ENCODE measurements at places on chromosomes 16 and 17. TPM values are rescaled to one million over a fixed set of nuclear protein-coding genes. Genes with fewer than 3 reads are reported as not detected.

GRCh38 chr17:41530062-41531048 lies 2.2 kb upstream of the KRT19 start:
- no peaks in the 10 kb centered on the region for H3K27me3 ChIP-seq
- no peak for DNase-seq
- H3K36me3 ChIP-seq = no peaks in the 10 kb centered on the region
- no peak overlapping the region for H3K4me3 ChIP-seq

- H3K4me3 ChIP-seq = no peak overlapping the region
- no peak for DNase-seq
- H3K27me3 ChIP-seq = no peaks in the 10 kb centered on the region
Measured at GRCh38 chr17:75767881-75768280, 2.9 kb upstream of the GALK1 start.

DNA sequence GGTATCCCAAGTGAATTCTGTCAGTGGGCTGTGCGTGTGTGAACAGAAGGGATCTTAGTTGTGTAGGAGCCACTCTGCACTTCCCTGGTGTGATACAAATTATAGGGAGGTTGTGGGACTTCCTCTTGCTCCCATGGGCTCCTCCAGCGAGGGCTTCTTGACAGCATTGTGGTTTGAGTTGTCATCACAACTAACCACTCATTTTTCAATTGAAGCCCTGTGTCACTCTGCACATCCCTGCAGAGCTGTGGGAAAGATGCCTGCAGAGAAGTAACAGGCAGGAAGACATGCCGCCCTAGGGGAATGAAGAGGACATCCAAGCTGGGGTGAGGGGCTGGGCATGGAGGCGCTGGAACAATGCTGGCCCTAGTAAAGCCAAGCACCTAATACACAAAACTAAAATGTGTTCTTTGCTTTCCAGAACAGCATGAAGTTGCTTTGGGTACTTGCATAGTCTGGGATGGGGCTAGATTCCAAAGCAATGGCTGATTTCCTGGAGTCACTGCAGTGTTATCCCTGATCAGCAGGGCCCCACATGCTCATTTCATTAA lies 692.5 kb downstream of the TOX3 start:
- no peaks in the 10 kb centered on the region for H3K4me1 ChIP-seq
- DNase-seq = no peak
- H3K4me3 ChIP-seq = no peak overlapping the region
- no peak overlapping the region for H3K27ac ChIP-seq

VTN gene
- total RNA-seq = 4.2 TPM

DNA sequence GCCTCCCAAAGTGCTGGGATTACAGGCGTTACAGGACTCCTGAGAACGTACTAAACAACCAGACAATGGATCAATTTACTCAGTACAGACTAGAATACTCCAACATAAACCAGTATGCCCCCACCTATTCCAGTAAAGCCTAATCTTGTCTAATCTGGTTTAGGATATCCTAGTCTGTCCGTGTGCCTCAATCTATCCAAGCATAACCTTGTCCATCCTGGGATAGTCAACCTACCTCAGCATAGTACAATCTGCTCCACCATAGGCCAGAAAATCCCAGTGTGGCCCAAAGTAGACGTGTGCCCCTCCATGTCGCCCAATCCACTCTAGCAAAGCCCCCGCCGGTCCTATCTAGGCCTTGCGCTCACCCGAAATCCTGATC lies 625 bp downstream of the DVL2 start:
- no peak for DNase-seq
- peaks cover 54% of the 10 kb centered on the region for H3K4me1 ChIP-seq
- no peaks in the 10 kb centered on the region for H3K36me3 ChIP-seq
- H3K27me3 ChIP-seq = no peaks in the 10 kb centered on the region

TLCD1 gene
- total RNA-seq = 3.1 TPM

C1QL1 gene
- total RNA-seq = 2.3 TPM

- H3K4me3 ChIP-seq = no peak overlapping the region
- no peak for DNase-seq
- no peak overlapping the region for H3K27ac ChIP-seq
- no peaks in the 10 kb centered on the region for H3K27me3 ChIP-seq
- H3K4me1 ChIP-seq = no peaks in the 10 kb centered on the region
Measured at GRCh38 chr17:77771998-77772397, 186.5 kb upstream of the TNRC6C start.

GRCh38 chr16:30954993-30955392 lies 2.6 kb upstream of the SETD1A start:
- no peak overlapping the region for H3K4me3 ChIP-seq
- peaks cover 3% of the 10 kb centered on the region for H3K36me3 ChIP-seq
- peaks cover 55% of the 10 kb centered on the region for H3K4me1 ChIP-seq
- no peak for DNase-seq
- no peaks in the 10 kb centered on the region for H3K27me3 ChIP-seq
- no peak overlapping the region for H3K27ac ChIP-seq

- DNase-seq = no peak
- no peak overlapping the region for H3K4me3 ChIP-seq
- H3K27me3 ChIP-seq = no peaks in the 10 kb centered on the region
- no peak overlapping the region for H3K27ac ChIP-seq
Measured at GRCh38 chr17:38653230-38653629, 21.5 kb downstream of the EPOP start.

GRCh38 chr17:4800462-4801196 lies 1.5 kb downstream of the C17orf114 start:
- H3K27ac ChIP-seq = no peak overlapping the region
- DNase-seq = no peak

- H3K4me1 ChIP-seq = no peaks in the 10 kb centered on the region
- no peak for DNase-seq
- no peaks in the 10 kb centered on the region for H3K36me3 ChIP-seq
- no peaks in the 10 kb centered on the region for H3K27me3 ChIP-seq
Measured at GRCh38 chr17:63140255-63140654, 174.2 kb downstream of the TANC2 start.

DNA sequence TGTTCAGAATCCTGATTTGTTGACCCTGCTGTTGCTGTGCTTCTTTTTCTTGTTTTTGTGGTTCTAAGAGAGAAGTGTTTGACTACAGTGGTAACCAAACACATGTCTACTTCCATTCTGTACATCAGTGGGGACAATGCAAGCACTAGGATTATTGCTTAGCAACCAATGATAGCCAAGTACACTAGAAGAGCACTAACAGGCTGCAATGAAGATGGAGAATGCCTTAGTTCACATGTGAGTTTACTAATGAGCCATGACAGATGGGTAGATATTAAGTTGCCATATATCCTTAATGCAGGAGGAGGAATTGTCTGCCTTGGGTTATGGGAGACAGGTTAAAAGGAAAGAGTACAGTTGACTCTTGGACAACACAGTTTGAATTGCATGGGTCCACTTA lies 8.3 kb downstream of the EFCAB5 start:
- no peak overlapping the region for H3K4me3 ChIP-seq
- no peaks in the 10 kb centered on the region for H3K27me3 ChIP-seq
- no peak for DNase-seq

GRCh38 chr17:59155439-59156177 lies at the start of gene PRR11:
Gene PRR11, plus strand, starts transcription at chr17:59155746. Its CDS starts 14,007 bp downstream, at chr17:59169753.
- no peaks in the 10 kb centered on the region for H3K36me3 ChIP-seq

DNA sequence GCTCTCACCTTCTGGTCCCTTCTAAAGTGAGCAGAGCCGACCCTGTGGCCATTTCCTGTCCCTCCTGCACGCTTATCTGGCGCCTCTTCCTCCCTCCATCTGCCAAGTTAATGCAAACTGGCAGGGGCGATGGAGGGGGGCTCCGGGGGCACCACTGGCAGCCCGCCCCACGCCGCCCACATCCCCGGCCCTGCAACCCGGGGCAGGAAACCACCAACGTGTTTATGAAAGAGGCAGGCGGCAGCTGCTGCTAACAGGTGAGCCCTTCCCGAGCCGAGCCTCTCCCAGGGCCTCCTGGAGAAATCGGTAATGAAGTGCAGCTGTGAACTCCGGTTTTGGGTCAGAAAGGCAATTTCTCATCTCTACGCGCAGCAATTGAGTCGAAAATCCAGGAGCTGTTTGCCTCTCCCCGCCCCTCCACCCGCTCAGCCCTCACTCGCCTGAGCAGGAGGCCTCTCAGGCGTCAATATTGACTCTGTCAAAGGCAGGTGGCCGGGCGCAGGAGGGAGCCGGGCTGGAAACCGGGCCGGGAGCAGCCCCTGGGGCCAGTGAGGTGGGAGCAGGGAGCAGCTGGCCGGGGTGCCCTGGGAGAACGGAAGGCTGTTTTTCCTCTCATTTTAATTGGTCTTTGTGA lies 164.4 kb upstream of the GSE1 start:
- H3K27ac ChIP-seq = peak overlapping the region; percentile 84
- no peaks in the 10 kb centered on the region for H3K27me3 ChIP-seq
- H3K4me1 ChIP-seq = peaks cover 40% of the 10 kb centered on the region
- DNase-seq = peak; percentile 85

DNA sequence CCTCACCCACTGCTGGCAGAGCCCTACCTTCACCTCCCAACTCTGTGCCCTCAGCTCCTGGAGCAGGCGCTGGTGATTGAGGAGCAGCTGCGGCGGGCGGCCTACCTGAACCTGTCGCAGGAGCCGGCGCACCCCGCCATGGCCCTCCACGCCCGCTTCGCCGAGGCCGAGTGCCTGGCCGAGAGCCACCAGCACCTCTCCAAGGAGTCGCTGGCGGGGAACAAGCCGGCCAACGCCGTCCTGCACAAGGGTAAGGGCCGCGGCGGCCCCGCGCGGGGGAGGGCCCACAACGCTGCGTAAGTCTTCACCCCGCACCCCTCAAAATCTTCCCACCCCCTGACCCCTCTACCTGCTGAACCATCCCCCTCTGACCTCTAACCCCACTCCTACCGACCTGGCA lies 7.0 kb downstream of the RNF227 start:
- no peak for DNase-seq
- no peak overlapping the region for H3K4me3 ChIP-seq
- no peaks in the 10 kb centered on the region for H3K27me3 ChIP-seq

GRCh38 chr16:72099377-72099818 lies 5.8 kb downstream of the DHX38 start:
- peaks cover 27% of the 10 kb centered on the region for H3K36me3 ChIP-seq
- peaks cover 29% of the 10 kb centered on the region for H3K4me1 ChIP-seq
- DNase-seq = peak; percentile 53
- no peaks in the 10 kb centered on the region for H3K27me3 ChIP-seq
- no peak overlapping the region for H3K4me3 ChIP-seq
- H3K27ac ChIP-seq = no peak overlapping the region

- H3K4me1 ChIP-seq = peaks cover 23% of the 10 kb centered on the region
- H3K27me3 ChIP-seq = no peaks in the 10 kb centered on the region
- H3K4me3 ChIP-seq = no peak overlapping the region
- H3K27ac ChIP-seq = no peak overlapping the region
- H3K36me3 ChIP-seq = no peaks in the 10 kb centered on the region
Measured at GRCh38 chr16:10923146-10923649, 19.1 kb downstream of the DEXI start.

RPGRIP1L gene
- 2.9 TPM for total RNA-seq

GRCh38 chr17:2655546-2655945 lies 56.0 kb downstream of the CLUH start:
- H3K36me3 ChIP-seq = no peaks in the 10 kb centered on the region
- no peak for DNase-seq
- H3K27me3 ChIP-seq = no peaks in the 10 kb centered on the region
- no peak overlapping the region for H3K4me3 ChIP-seq

CAMKK1 gene
- 9.2 TPM for total RNA-seq

DNA sequence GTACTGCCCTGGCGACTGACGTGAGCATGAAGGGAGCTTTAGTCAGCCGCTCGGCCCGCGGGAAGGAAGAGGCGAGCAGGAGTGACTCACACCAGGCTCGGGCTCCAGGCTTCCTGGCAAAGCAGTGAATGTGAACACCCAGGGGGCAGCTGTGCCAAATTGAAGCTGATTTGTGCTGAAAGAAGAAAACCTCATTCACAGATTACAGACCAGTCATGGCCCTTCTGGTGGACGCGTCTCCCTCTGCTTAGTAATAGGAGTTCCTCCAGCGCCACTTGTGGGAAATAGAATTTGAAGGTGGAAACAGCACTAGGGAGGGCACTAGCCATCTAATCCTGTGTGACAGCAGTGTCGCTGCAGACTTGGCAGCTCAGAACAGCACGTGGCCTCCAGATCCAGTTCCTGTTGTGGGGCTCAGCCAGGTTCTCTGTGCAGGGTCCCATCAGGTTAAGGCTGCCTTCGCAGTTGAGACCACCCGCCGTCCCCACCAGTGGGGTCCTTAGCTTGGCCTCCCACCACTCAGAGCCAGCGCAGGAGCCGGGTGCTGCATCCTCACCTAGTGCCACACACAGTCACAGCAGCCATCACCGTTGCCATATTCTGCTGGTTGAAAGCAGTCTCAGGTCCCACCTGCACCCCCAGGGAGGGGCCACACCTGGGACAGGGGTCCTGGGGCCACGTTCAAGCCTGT lies 164.5 kb upstream of the CHMP6 start:
- DNase-seq = no peak
- no peaks in the 10 kb centered on the region for H3K4me1 ChIP-seq
- no peaks in the 10 kb centered on the region for H3K27me3 ChIP-seq
- peak overlapping the region; percentile 8 for H3K27ac ChIP-seq
- H3K4me3 ChIP-seq = no peak overlapping the region

GRCh38 chr16:8084882-8085281 lies 505.4 kb downstream of the TMEM114 start:
- no peak overlapping the region for H3K4me3 ChIP-seq
- H3K27ac ChIP-seq = no peak overlapping the region
- no peaks in the 10 kb centered on the region for H3K27me3 ChIP-seq
- no peaks in the 10 kb centered on the region for H3K36me3 ChIP-seq
- H3K4me1 ChIP-seq = no peaks in the 10 kb centered on the region

PPL gene
- 26.0 TPM for total RNA-seq

DNA sequence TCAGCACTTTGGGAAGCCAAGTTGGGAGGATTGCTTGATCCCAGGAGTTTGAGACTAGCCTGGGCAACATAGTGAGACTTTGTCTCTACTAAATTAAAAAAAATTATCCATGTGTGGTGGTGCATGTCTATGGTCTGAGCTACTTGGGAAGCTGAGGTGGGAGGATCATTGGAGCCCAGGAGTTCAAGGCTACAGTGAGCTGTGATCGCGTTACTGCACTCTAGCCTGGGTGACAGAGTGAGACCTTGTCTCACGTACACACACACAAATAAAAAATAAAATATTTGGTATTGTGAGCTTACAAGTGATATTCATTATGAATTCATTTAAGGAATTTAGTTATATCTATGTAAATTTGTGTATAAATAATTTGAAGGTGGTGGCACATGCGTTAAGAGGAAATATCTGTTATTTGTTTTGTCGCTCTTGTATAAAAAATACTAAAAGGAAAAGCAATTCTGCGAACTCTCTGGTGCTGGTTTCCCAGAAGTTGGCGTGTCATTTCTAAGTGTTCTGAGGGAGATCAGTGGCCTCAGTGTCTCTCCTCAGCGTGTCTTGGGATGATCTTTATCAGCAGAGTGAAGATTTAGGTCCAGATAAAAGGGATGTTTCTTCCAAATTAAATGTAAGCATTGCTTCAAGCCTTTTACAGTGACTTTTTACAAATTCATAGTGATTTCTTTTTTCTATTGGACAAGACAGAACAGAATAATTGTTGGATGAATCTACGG lies 187.6 kb downstream of the FTO start:
- H3K36me3 ChIP-seq = no peaks in the 10 kb centered on the region
- H3K27me3 ChIP-seq = no peaks in the 10 kb centered on the region
- H3K4me1 ChIP-seq = peaks cover 7% of the 10 kb centered on the region
- no peak overlapping the region for H3K27ac ChIP-seq

DNA sequence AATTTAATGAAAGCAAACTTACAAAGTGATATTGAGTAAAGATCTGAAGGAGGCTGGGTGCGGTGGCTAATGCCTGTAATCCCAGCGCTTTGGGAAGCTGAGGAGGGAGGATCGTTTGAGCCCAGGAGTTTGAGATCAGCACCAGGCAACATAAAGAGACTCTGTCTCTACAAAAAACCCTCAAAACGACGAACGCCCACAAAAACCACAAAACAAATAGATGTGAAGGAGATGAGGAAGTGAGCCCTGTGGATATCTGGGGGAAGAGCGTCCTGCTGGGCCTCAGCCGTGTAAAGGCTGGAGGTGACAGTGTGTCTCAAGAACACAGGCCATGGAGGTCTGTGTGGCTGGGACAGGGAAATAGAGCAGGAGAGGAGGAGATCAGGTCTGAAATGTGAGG lies 68.8 kb downstream of the ITFG1 start:
- no peaks in the 10 kb centered on the region for H3K4me1 ChIP-seq
- no peak overlapping the region for H3K27ac ChIP-seq
- no peak for DNase-seq

Measured in body of pancreas (tissue), 4 donors.